ENCODE measurements at places on chromosomes 4 and X.

GRCh38 chr4:148926276-148927260 lies 484.4 kb upstream of the NR3C2 start:
- DNase-seq, result no peak

- DNase-seq, result no peak
Measured at GRCh38 chr4:23382879-23383278, 507.0 kb downstream of the PPARGC1A start.

GRCh38 chr4:15042529-15043167 lies 40.4 kb downstream of the CPEB2 start:
- no peak for DNase-seq

- DNase-seq, result no peak
Measured at GRCh38 chr4:176592976-176593670, 199.6 kb downstream of the VEGFC start.

DNA sequence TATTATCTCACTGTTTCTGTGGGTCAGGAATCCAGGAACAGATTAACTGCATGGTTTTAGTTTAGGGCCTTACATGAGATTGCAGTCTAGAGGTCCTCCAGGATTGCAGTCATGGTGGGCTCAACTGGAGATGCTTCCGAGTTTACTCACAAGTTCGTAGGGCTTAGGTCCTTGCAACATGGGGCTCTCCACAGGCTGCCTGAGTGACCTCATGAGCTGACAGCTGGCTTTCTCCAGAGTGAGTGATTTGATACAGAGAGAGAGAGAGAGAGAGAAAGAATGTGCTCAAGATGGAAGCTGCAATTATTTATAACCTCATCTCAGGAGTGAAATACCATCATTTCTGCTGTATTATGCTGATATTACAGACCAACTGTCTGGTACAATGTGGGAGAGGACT lies 168.9 kb downstream of the GPAT3 start:
- DNase-seq, result no peak

- no peak for DNase-seq
Measured at GRCh38 chr4:155119006-155119405, 89.4 kb upstream of the NPY2R start.

DNA sequence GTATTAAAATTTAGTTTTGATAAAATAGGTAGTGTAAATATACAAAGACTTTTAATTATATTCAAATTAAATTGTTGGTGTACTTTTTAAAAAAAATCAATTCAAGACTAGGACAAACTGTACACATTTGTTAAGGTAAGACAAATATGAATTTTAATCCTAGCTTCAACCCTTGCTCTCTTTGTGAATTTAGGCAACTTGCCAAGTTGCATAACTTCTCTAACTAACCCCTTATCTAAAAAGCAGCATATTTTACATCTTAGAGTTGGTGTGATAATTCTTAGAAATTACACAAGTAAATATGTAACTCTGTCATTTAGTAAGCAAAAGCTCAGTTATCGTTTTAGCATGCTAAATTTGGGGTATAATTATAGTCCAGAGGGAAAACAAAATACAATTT lies 78.1 kb upstream of the FSTL5 start:
- no peak for DNase-seq

GRCh38 chr4:13635286-13635799 lies 7.8 kb upstream of the BOD1L1 start:
- DNase-seq, result no peak
